Keratinocyte (primary cell): ENCODE measurements at places on chromosomes 13 and 19.

DNA sequence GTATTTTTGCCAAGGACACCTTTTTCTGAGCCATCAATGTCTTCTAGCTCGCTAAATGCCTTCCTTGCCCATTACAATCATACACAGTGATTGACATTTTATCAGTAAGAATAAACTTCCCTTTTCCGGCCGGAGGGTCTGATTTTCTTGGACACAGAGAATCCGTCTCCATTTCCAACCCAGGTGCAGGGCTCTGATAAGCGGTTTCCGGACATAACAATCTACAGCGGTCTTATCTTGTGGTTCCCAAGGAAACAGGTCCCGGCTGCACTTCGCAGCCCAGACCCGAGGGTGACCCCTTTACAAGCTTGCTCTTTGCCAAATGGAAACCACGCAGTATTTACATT is 5.1 kb upstream of the ZNF77 start:
- DNase-seq: no peak

DNA sequence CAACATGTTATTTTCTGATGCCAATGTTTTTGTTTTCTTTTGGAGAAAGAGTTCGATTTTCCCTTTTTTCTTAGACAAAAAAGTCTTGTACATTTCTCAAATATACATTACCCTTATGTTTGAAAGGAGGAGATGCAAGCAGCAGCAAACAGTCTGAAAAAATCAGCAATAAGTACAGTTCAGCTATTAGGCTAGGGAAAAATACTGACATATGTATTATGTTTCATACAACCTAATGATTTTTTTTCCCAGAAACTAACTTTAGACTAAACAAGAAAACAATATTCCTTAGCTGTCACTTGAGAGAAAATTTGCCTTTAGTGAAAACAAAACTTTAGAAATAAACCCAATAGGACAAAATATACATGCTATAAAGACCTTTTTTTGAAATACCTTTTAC is 1223.5 kb downstream of the SLITRK1 start:
- no peak for DNase-seq

DNA sequence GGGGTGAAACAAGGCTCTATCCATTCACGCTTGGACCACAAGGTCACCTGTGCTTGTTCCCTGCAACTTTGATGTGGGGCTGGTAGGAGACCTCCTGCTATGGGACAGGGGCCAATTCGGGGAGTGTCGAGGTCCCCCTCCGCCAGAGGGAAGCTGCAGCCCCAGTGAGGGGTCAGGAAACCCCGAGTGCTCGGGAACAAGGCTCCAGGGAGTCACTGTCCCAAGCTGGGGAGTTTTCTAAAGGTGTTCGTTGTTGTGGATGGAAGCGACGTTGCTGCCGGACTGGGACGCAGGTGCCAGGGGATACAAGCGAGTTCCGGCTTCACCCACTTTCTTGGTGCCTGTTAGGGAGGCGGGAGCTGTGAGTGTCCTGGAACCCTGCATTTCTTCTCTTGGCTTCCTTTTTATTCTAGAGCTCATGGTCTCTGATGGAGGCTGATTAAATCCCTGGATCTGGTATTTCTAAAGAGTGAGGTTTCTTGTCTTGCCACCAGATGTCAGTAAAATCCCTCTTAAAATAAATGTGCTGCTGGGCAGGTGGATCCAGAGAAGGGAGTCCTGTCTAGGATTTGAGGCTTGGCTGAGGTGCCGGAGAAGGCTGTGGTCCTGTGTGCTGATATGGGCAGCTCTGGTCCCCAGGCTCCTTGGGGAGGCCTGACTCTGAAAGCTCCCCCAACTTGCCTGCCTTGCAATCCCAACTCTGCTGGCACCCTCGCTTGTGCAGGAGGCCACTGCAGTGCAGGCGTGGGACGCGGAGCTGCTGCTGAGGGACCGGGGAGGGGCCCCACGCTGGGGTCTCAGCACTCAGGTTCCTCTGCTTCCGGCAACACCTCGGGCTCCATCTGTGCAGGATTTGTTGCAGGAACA is 153.9 kb downstream of the TEX29 start:
- no peak for DNase-seq

DNA sequence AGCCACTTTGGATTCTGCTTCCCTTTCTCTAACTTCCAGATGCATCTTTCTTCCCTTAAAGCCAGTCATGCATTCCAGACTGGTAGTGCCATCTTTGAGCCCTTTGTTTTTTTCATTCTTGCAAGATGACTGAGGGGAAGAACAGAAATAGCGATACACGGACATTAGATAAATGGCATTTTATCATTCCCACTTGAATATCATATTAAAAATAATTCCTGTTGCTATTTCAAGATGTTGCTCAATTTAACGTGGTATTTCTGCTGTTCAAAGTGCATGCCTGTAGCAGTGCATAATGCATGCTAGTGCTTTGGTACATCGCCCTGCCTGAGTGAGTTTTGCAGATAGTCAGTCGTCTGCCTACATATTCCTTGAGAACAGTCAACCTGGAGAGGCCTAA is 140.6 kb upstream of the FRY start:
- no peak for DNase-seq

- no peak for DNase-seq
These were observed 136.3 kb upstream of the SERP2 start for GRCh38 chr13:44237276-44237767.
